ENCODE measurements at places on chromosomes 6 and 20. TPM values are rescaled to one million over a fixed set of nuclear protein-coding genes. Genes with fewer than 3 reads are reported as not detected.

DNA sequence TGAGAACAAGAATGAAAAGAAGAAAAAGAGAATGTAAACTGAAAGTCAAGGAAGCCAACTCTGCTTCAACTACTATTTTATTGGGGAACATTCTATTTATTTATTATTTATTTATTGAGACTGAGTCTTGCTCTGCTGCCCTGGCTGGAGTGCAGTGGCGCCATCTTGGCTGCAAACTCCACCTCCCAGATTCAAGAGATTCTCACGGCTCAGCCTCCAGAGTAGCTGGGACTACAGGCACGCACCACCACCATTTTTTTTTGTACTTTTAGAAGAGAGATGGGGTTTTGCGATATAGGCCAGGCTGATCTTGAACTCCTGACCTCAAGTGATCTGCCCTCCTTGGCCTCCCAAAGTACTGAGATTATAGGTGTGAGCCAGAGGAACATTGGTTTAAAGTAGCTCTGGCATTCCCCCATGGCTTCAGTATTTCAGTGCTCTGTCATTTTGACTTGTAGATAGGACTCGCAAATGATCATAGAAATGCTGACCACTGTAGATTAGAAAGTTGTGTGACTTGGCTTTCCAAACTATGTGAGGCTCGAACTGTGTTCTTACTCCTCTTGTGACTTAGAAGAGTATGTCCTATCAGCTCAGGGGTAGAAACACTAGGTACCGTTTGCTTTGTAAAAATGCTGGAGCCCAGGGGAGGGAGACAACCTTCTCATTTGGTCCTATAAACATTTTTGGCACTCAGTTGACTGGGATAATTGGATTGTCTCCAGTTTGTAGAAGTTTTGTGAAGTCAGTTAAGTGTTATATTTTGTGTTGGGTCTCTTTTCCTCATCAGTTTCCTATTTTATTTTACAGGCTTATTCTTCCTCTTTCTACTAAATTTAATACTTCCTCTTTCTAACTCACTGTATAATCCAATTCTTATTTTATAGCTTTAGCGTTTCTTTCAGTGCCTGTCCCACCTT, 544.9 kb upstream of the CITED2 start:
- no peak for DNase-seq
- peak overlapping the region; percentile 77 for H3K27ac ChIP-seq
- H3K27me3 ChIP-seq = no peaks in the 10 kb centered on the region
- H3K36me3 ChIP-seq = peaks cover 4% of the 10 kb centered on the region

SLC16A10 gene
- total RNA-seq = 6.2 TPM

QKI gene
- 260 TPM for total RNA-seq

CLDN20 gene
- total RNA-seq = not detected

HTR1B gene
- 0.18 TPM for total RNA-seq

GRCh38 chr20:17845701-17846475, 122.7 kb downstream of the SNX5 start:
- H3K4me1 ChIP-seq = peaks cover 17% of the 10 kb centered on the region
- no peak overlapping the region for H3K4me3 ChIP-seq
- H3K27me3 ChIP-seq = no peaks in the 10 kb centered on the region
- H3K36me3 ChIP-seq = no peaks in the 10 kb centered on the region
- H3K27ac ChIP-seq = no peak overlapping the region

- H3K27me3 ChIP-seq = no peaks in the 10 kb centered on the region
- H3K4me3 ChIP-seq = no peak overlapping the region
- DNase-seq = no peak
- H3K36me3 ChIP-seq = peaks cover 24% of the 10 kb centered on the region
Observed at GRCh38 chr6:22421198-22421597, 124.4 kb upstream of the PRL start.

GRCh38 chr6:37576336-37576737, 76.6 kb upstream of the CCDC167 start:
- no peak overlapping the region for H3K4me3 ChIP-seq
- no peaks in the 10 kb centered on the region for H3K27me3 ChIP-seq
- H3K27ac ChIP-seq = peak overlapping the region; percentile 52
- H3K36me3 ChIP-seq = no peaks in the 10 kb centered on the region
- DNase-seq = no peak
- H3K4me1 ChIP-seq = peaks cover 19% of the 10 kb centered on the region

- H3K4me3 ChIP-seq = peak overlapping the region; percentile 10
- H3K4me1 ChIP-seq = peaks cover 23% of the 10 kb centered on the region
- H3K27me3 ChIP-seq = no peaks in the 10 kb centered on the region
- no peak overlapping the region for H3K27ac ChIP-seq
Observed at GRCh38 chr6:151257985-151258445, 18.2 kb downstream of the AKAP12 start.

FAM83C gene
- total RNA-seq = not detected

GRCh38 chr20:51494241-51495110, 48.0 kb downstream of the NFATC2 start:
- DNase-seq = no peak
- H3K4me3 ChIP-seq = no peak overlapping the region

GRCh38 chr6:154427446-154427845, 70.8 kb upstream of the IPCEF1 start:
- no peak overlapping the region for H3K4me3 ChIP-seq
- no peak overlapping the region for H3K27ac ChIP-seq
- H3K27me3 ChIP-seq = no peaks in the 10 kb centered on the region

AVP gene
- not detected for total RNA-seq

GRCh38 chr20:42099101-42099500, 480.9 kb upstream of the CHD6 start:
- no peaks in the 10 kb centered on the region for H3K4me1 ChIP-seq
- H3K27ac ChIP-seq = no peak overlapping the region
- DNase-seq = no peak
- peaks cover 10% of the 10 kb centered on the region for H3K27me3 ChIP-seq
- H3K4me3 ChIP-seq = no peak overlapping the region
- no peaks in the 10 kb centered on the region for H3K36me3 ChIP-seq

DNA sequence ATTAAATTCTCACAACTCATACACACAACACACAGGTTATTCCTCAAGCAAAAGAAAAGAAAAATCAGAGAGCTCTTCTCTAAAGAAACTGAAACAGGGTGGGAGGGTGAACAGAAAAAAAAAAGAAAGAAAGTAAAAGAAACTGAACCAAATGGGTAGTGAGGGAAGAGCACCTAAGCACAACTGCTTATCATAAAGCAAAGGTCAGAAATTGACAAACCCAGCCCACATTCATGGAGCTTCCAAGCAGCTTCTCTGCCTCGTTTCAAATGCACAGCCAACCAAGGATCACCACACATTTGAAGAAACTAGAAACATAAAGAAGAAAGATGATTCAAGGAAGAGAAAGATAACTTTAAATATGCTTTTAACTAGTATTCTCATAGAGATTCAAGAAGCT, 90.5 kb downstream of the RNGTT start:
- H3K4me3 ChIP-seq = no peak overlapping the region
- no peak for DNase-seq
- peaks cover 4% of the 10 kb centered on the region for H3K4me1 ChIP-seq
- H3K27me3 ChIP-seq = no peaks in the 10 kb centered on the region

ULBP3 gene
- 17.5 TPM for total RNA-seq

POM121L2 gene
- not detected for total RNA-seq

- no peak for DNase-seq
- H3K27me3 ChIP-seq = peaks cover 35% of the 10 kb centered on the region
- no peaks in the 10 kb centered on the region for H3K36me3 ChIP-seq
- no peak overlapping the region for H3K27ac ChIP-seq
Observed at GRCh38 chr20:46802722-46803121, 91.9 kb upstream of the EYA2 start.

- no peaks in the 10 kb centered on the region for H3K27me3 ChIP-seq
- no peaks in the 10 kb centered on the region for H3K36me3 ChIP-seq
- H3K4me3 ChIP-seq = no peak overlapping the region
Observed at GRCh38 chr6:96812077-96812703, 25.1 kb downstream of the GPR63 start.

DNA sequence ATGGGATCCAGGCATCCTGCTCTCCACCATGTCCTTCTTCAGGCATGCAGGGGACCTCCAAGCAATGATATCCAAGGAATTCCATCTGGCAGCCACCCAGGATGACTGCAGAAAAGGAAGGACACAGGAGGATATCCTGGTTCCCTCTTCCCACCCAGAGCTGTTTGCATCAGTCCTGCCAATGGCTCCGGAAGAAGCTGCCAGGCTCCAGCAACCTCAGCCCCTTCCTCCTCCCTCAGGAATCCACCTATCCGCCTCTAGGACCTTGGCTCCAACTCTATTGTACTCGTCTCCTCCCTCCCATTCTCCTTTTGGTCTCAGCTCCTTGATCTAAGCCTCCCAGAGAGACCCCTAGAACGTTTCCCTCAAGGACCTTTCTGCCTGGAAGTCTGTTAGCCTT, 733 bp upstream of the PSORS1C2 start:
- DNase-seq = no peak
- no peaks in the 10 kb centered on the region for H3K36me3 ChIP-seq
- H3K27ac ChIP-seq = peak overlapping the region; percentile 82
- H3K4me3 ChIP-seq = no peak overlapping the region
- peaks cover 25% of the 10 kb centered on the region for H3K4me1 ChIP-seq

HS3ST5 gene
- total RNA-seq = 0.25 TPM

DNA sequence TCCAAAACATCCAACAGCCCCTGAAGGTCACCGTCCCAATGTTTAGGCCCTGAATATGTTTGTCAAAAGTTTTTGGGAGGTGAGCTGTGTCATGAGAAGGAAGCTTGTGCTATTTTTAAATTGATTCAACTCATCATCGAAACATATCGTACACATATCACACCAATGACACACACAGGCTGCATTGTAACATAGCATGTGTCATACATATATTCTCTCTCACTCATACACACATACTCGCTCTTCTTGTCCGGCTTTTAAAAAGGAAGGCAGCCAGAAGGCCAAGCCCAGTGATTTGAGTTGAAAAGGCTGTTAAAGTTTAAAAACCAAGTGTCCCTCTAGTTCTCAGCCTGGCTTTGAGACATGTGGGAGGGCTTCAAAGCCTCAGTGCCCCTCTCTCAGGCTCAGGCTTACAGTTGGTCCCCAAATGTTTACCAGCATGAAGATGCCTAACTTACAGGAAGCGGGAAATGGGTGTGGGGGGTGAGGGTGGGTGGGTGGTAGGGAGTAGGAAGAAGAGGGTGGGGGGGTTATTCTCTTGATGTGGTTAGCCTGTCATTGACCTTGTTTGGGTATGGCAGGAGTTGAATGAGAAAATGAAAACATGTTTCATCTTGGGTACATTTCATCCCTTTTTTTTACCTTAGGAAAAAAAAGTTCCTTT, 3.3 kb upstream of the PRDM1 start:
- peaks cover 29% of the 10 kb centered on the region for H3K4me1 ChIP-seq
- no peaks in the 10 kb centered on the region for H3K36me3 ChIP-seq
- no peak overlapping the region for H3K27ac ChIP-seq
- H3K4me3 ChIP-seq = no peak overlapping the region
- H3K27me3 ChIP-seq = peaks cover 41% of the 10 kb centered on the region
- no peak for DNase-seq

SLC22A3 gene
- not detected for total RNA-seq

CDC40 gene
- total RNA-seq = 17.9 TPM

DNA sequence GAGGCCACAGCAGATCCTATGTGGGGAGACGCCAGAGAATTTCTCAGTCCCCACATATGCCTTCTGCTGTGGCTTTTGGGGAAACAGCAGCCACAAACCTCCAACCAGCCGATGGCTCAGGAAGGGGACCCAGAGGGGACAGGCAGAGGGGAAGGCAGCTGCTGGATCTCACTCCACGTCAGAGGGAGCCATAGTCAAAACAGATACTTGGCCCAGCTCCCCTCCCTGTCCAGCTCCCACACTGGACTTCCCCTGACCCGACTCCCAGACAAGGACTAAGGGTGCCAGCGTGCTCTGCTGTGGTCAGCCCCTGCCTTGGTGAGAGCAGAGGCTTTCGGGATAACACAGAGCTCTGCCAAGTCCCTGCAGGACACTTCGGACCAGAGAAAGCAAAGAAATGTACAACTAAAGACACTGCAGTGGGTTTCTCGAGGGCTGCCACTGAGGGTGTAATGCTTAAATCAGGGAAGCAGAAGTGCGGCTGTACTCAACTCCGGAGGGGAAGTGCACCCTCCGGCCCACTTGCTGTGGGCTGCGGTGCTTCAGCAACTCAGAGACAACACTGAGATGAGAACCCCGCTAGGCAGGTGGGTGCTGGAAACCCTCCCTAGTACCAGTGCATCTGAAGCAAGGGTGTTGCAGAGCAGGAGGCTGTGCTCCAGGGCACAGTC, 47.2 kb downstream of the RRBP1 start:
- no peak overlapping the region for H3K27ac ChIP-seq
- no peaks in the 10 kb centered on the region for H3K36me3 ChIP-seq
- H3K27me3 ChIP-seq = no peaks in the 10 kb centered on the region

GRCh38 chr6:155510879-155511278, 55.2 kb upstream of the NOX3 start:
- peaks cover under 1% of the 10 kb centered on the region for H3K4me1 ChIP-seq
- no peaks in the 10 kb centered on the region for H3K36me3 ChIP-seq
- no peak overlapping the region for H3K4me3 ChIP-seq
- no peaks in the 10 kb centered on the region for H3K27me3 ChIP-seq

RPL10A gene
- 1,733 TPM for total RNA-seq

- peaks cover 4% of the 10 kb centered on the region for H3K36me3 ChIP-seq
- no peaks in the 10 kb centered on the region for H3K27me3 ChIP-seq
- H3K27ac ChIP-seq = no peak overlapping the region
Observed at GRCh38 chr6:56079751-56080540, 167.4 kb downstream of the COL21A1 start.

GRCh38 chr6:150689900-150690590, 90.4 kb downstream of the PLEKHG1 start:
- H3K36me3 ChIP-seq = no peaks in the 10 kb centered on the region
- H3K27me3 ChIP-seq = no peaks in the 10 kb centered on the region
- H3K4me3 ChIP-seq = no peak overlapping the region
- H3K4me1 ChIP-seq = peaks cover 10% of the 10 kb centered on the region
- H3K27ac ChIP-seq = no peak overlapping the region

GPR6 gene
- total RNA-seq = not detected

GRCh38 chr6:31836474-31837368, 9.2 kb downstream of the HSPA1B start:
- peak overlapping the region; percentile 88 for H3K27ac ChIP-seq
- H3K27me3 ChIP-seq = no peaks in the 10 kb centered on the region
- no peak for DNase-seq
- H3K4me1 ChIP-seq = peaks cover 41% of the 10 kb centered on the region
- peaks cover 43% of the 10 kb centered on the region for H3K36me3 ChIP-seq
- peak overlapping the region; percentile 98 for H3K4me3 ChIP-seq

GRCh38 chr6:1335367-1336037, 23.6 kb downstream of the FOXQ1 start:
- H3K27ac ChIP-seq = no peak overlapping the region
- H3K4me1 ChIP-seq = peaks cover 4% of the 10 kb centered on the region
- H3K4me3 ChIP-seq = no peak overlapping the region
- H3K36me3 ChIP-seq = peaks cover 2% of the 10 kb centered on the region
- no peak for DNase-seq

PLAGL2 gene
- 70.4 TPM for total RNA-seq

DNA sequence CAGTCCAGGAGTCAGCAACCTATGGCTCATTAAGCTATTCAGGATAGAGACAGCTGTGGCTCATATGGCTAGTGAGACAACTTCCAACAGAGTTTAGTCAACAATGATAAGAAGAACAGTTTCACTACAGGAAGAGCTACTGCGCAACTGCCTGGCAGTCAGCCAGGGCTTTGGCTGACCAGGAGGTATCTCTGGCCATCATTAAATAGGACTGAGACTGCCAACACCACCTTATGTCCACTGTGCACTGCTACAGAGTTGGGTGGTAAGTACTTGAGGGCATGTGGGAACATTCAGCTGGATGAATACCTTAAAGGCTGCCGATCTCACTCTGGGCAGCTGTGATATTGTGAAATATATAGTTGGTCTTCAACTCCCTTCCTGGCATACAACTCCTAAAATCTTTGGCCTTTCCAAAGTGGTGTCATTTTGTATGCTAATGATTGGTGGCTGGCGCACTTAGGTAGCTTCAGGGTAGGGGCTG, 52.2 kb upstream of the FAM83C start:
- no peaks in the 10 kb centered on the region for H3K27me3 ChIP-seq
- peaks cover 17% of the 10 kb centered on the region for H3K36me3 ChIP-seq
- H3K4me3 ChIP-seq = no peak overlapping the region
- no peak for DNase-seq
- H3K4me1 ChIP-seq = no peaks in the 10 kb centered on the region
- H3K27ac ChIP-seq = peak overlapping the region; percentile 57
